ENCODE measurements at places on chromosomes 1 and 21.
A peak's percentile ranks its signal among the peaks of the same experiment; 100 is the strongest.

GRCh38 chr1:229537894-229538293, 20.6 kb downstream of the ABCB10 start:
- no peak for DNase-seq

DNA sequence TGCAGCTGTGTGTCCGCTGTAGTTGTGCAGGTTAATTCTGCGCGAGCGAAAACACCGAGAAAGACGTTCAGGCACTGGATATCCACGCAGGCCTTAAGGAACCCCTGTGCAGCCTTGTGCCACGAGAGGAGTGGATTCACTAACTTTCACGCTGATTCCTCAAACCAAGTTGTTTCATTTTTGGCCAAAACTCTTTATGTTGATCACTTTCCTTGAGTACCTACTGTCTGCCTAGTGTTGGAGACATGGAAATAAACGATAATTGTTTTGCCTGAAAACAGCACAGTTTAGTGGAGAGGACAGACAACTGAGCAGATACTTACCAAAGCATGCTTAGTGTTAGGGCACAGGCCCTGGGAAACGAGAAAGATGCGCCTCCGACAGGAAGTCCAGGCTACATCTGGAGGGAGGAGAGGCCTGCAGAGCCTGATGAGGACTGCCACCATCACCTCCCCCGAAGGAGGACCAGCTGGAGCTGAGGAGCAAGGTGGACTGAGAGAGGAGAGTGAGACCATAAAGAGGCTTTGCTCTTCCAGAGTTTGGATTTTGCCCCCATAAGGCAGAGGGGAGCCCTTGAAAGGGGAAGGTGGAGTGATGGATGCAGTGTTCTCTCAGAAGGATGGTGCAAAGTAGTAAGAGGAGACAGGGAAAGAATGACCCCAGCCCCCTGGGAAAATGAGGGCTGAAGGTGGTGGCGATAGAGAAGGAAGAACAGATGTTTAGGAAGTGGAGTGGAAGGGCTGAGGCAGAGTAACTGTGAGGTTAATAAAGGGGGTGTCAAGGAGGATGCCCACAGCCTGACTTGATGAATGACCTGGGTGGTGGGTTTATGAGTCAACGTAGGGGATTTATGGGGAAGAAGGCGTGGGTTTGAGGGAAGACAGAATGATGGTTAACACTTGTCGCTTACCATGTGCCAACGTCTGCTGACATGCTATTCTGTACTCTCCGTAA, 956 bp upstream of the SCAF4 start:
- DNase-seq = no peak

- DNase-seq = no peak
These were observed 91.0 kb downstream of the PTPN14 start for GRCh38 chr1:214460304-214460916.

DNA sequence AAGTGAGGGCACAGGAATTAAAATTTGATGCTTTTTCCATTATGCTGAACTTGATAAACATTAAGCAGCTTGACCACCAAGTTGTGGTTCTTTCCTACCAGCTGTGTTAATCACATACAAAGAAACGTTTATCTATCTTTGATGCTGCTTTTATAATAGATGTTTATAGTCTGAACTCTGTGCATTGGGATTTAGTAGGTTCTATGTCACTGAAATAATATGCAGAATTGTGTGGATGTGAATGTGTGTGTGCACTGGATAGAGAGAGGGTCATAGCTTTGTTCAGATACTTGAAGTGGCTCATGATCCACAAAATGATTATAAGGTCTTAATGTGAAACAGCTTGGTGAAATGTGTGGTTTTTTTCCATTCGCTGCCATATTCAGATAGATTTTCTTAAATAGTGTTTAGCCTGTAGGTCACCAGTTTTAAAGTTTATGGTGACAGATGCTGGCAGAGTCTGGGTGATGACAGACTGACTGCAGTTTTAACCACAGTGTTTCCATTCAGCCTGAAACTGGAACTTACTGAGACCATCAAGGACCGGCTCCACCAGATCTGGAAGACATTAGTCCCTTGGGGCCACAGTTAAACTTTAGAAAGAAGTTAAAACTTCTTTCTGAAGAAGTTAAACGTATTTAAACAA, 10.2 kb downstream of the DDI2 start:
- DNase-seq = no peak

- DNase-seq = no peak
These were observed 45.4 kb upstream of the LRRN2 start for GRCh38 chr1:204730826-204731459.

DNA sequence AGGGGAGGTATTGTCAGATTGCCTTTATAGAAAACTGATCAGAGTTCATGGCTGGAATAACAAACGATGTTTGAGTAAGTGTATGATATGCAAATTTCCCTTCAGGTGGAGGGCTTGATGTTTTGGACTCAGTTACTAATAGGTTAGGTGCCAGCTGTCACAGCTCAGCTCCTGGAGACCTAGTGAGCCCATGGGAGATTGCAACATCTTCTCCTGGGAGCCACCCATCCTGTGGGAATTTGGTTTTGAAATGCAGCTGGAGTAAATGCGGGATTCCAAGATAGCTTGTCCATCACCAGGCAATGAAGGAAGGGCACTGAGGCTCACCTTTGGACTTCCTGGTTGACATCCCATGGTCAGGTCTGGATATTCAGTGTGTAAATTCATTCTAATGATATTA, 211.4 kb upstream of the NRIP1 start:
- DNase-seq = no peak

DNA sequence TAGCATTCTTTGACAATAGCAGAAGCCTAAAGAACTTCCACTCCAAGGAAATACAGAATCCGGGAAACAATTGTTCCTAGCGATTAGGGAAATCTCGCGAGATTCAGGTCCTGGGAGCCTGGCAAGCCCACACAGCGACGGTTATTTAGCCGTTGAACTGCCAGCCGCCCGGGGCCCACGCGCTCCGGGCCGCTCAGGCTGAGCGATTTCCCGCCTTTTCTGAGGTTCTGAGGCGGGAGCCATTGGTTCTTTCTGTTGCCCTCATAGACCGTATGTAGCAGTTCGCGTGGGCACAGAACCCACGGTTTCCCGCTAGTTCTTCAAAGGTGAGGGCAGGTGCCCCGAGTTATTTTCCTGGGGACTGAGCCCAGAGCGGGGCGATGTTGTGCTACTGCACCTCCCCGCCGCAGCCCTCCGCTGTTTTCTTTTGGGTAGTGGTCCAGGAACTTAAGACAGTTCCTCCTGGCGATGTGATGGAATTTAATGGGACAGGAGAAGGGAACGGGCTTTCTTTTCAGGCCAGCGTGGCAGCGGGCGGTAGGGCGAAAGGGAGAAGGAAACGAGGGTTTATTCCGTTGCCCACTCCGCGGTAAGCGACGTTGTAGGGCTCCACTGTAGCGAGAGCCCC, at the start of gene SYCP1:
TSS of gene SYCP1 (plus strand) at position 171 of the 628 bp plus-strand sequence. CDS start 602 bp downstream, outside the sequence.
- no peak for DNase-seq

DNA sequence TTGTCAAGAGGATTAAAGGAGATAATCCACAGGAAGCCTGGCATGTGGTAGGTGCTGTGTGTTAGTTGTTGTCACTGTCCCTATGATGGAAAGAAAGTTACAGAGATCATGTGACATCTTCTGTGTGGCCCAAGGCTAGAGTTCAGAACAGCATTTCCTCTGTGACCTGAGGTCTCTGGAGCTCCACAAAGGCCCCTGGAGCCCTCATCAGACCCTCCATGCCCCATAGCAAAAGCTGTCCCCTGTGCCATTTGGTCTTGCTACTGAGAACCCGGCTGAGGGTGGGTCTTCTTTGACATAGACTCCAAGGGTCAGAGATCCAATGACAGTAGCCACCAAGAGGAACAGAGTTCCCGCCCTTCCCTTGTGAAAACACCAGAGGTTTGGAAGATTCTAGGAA, 8.1 kb downstream of the CELA2B start:
- DNase-seq = no peak

DNA sequence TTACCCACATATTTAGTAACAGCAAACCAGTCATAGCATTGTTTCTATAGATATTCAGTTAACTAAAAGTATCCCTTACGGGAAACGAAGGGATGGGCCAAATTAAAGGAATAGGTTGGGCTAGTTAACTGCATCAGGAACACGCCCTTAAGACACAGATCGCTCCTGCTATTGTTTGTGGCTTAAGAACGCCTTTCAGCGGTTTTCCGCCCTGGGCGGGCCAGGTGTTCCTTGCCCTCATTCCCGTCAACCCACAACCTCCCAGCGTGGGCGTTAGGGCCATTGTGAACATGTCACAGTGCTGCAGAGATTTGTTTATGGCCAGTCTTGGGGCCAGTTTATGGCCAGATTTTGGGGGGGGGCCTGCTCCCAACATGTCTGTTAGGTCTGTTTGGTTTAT, 14.7 kb downstream of the TNFRSF18 start:
- no peak for DNase-seq

GRCh38 chr1:223031733-223032601, 111.1 kb downstream of the TLR5 start:
- DNase-seq = no peak

DNA sequence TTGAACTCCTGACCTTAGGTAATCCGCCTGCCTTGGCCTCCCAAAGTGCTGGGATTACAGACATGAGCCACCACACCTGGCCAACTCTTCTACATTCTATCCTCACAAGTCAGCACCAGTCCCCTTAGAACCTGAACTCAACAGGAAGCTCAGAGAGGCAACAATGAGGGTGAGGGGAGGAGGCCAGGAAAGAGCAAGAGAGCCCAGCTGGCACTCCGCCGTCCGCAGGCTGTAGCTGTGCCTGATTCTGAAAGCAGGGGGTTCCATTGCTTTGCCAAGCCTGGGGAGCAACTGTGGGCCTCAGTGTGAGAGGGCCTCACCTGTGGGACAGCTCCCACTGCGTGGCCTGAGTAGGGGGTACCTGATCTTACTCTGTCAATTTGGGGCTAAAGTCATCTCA, 18.7 kb downstream of the STK40 start:
- DNase-seq = no peak

- DNase-seq = no peak
These were observed 680.3 kb downstream of the PLA2G4A start for GRCh38 chr1:187509091-187509490.

GRCh38 chr1:245039196-245039595, 115.6 kb upstream of the KIF26B start:
- no peak for DNase-seq

- no peak for DNase-seq
These were observed 112.4 kb downstream of the PLXNA2 start for GRCh38 chr1:208131621-208132286.

DNA sequence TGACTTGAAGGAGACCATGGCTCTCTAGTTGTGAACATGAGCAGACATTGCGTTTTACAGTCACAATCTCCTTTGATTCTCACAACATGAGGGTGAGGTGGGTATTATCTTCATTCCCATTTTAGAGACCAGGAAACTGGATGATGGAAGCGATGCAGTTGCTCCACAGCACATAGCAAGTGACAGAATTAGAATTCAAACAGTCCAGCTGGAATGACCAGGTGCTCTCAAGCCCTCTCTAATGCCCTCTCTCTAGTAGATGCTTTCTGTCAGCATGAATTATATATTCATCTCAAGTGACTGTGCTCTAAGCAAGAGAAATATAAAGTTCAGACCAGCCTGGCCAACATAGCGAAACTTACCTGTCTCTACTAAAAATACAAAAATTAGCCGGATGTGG, 9.8 kb upstream of the KIF1B start:
- DNase-seq = no peak

DNA sequence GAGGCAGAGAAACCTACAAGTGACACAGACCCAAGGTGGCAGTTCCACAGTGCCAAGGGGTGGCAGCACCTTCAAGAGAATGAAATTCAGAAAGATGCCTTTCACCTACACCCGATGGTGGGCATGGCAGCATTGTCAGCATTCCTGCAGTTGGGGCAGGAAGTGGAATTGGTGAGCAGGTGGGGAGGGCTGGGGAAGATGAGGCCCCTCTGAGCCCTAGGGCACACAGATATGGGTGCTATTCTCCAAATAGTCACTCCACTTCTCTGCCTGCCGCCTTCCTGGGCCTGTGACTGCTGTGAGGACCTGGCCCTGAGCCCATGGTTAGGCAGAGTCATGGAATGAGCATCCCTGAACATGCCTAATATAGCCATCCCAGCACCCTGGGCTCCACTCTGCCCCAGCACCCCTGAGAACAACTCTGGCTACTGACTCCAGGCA, 8.3 kb downstream of the SHISA4 start:
- no peak for DNase-seq

DNA sequence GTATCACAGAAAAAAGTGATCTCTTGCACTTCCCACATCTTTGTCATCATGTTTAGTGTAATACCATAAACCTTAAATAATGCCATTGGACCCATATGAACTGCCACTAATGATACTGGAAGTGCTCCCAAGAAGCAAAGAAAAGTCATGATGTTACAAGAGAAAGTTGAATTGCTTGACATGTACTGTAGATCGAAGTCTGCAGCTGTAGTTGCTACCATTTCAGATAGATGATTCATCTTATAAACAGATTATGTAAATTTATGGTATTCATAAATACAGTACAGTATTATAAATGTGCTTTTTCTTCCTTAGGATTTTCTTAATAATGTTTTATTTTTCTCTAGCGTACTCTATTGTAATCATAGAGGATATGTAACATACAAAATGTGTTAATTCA, 30.1 kb upstream of the LAMC2 start:
- DNase-seq = no peak

DNA sequence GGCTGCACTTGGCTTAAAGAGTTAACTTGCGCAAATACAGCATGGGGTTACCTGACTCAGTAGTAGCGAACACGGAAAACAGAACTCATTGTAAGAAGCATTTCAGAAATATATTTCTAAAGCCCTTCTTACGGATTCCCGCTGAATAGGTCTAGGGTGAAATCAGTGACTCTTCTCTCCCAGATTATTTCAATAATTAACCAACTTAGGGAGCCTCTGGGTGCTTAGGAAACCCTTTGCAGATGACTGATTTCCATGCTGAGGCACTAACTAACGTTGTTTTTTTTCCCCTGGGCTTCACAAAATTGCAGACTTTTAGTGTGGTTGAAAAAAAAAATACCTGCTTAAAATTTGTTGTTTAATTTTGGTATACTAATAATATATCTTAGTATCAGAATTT, 40.3 kb downstream of the BTG3 start:
- no peak for DNase-seq

GRCh38 chr1:22039594-22040285, 12.8 kb upstream of the CDC42 start:
- DNase-seq = peak; percentile 77

DNA sequence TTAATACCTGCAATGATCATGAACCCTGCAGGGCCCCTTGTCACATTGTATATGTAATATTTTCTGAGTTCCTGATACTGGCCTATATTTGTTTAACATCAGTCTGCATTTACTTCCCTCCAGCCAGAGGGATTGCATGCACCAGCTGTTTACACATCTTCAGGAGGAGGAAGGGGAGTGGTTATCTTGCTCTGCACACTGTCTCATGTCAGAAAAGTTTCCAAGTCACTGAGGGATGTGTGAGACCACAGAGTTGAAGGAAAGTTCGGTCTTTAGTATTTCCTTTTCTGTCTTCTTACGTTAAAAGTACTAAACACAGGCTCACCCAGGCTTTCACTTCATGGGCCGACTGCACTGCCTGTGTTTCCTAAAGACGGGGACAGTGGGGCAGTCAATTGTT, 574.1 kb downstream of the LMO4 start:
- DNase-seq = no peak
